B cell (primary cell): ENCODE measurements at places on chromosomes 1 and 21.

- no peak for DNase-seq
Observed at GRCh38 chr1:194968916-194969315, 1639.3 kb downstream of the KCNT2 start.

DNA sequence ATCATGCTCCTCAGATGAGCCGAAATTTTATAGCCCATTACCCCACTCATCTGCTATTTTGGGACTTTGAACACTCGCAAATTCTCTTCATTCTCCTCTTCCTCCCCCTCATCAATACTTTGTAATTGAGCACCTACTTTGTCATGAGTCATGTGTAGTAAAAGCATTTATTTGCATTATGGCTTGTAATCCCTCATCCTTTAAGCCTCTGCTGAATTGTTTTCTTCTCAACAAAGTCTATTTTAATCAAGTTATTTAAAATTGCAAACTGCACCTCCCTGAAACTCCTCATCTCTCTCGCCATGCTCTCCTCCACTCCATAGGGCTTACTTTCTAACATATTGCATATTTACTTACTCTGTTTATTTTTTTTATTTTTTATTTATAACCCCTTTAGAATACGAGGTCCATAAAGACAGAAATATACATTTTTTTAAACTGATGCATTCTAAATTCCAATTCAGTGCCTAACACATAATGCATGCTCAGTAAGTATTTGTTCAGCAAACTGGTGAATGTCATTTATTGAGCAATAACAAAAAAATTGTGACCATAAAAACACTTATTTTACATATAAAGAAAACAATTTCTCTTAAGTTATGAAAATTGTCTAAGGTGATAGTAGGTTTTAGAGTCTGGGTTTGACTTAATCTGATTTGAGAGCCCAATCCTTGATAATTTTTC, 161.7 kb downstream of the FASLG start:
- no peak for DNase-seq

GRCh38 chr21:15390049-15390448, 325.2 kb upstream of the NRIP1 start:
- DNase-seq: no peak

- DNase-seq: no peak
Observed at GRCh38 chr1:8863794-8864233, 14.7 kb downstream of the ENO1 start.

DNA sequence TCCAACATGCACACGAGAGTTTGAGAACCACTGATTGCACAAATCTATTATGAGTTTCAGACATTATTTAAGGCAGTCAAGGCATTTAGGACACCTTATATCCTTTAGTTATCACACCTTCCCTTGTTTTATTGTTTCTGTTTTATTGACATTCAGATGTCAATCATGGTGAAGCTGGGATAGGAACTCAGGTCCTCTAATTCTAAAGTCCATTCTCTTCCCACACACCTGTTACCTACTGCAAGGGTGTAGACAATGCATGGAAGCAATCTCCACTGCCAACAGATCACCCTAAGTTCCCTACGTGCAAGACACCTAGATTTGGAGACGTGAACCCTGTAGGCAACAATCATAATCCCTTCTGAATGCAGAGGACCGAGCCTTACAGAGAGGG, 2.6 kb downstream of the IGSF3 start:
- no peak for DNase-seq
